ENCODE measurements at places on chromosomes 13 and 19.

GRCh38 chr13:73055813-73056564, 2.8 kb upstream of the KLF5 start:
- no peak for DNase-seq

- no peak for DNase-seq
Observed at GRCh38 chr13:66840621-66841020, 389.5 kb downstream of the PCDH9 start.

DNA sequence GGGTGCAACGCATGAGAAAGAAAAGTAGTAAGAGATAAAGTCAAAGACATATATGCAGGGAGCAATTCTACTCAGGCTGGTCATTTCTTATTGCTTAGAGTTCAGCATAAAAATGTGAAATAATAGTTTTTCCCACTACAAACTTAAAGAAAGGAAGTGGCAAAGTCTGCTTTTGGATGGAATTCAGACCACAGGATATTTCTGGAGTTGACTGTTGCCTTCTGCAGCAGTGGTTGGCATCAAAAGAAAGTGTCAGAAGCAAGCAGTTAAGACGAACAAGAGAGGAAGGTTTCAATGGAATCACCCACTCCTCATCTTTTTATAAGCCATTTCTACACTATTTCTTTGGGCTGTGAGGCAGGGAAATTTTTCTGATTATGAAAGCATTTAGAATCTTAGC, 36.2 kb upstream of the TRPC4 start:
- no peak for DNase-seq

GRCh38 chr19:50536662-50537305, 23.1 kb upstream of the ASPDH start:
- DNase-seq: no peak

- DNase-seq: no peak
Observed at GRCh38 chr19:50925734-50926133, 14.5 kb upstream of the KLK4 start.
